NCI-H1417 (cell line): ENCODE measurements at places on chromosomes 2 and 18.

GRCh38 chr2:1692342-1692741, 52.0 kb downstream of the PXDN start:
- DNase-seq: no peak

GRCh38 chr2:185222311-185222710, 516.3 kb upstream of the FSIP2 start:
- no peak for DNase-seq

GRCh38 chr2:39741871-39742270, 37.2 kb downstream of the THUMPD2 start:
- DNase-seq: no peak

DNA sequence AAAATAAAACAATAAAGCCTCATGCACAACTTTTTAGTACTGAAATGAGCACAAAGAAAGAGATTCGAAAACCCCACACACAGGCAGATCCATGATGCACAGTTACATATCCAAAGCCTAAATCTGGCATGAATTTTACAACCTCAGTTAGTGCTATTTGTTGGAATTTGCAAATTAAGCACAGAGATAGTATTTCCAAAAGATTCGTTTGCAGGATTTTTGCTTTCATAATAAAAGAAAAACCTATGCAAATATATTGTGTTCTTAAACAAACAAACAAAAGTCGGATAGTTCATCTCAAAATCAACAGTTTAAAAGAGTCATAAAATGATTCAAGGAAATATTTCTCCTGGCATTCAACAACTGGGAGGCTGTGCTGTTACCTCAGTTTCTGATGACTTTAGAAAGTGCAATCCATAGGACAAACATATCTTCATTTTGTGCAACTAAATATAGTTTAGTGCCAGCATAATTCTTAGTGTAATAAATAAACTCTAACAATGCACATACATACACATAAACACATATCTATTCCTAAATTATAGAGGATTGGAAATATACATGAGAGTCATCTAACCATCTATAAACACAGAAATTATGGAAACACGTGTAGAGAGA, 10.8 kb downstream of the PAX3 start:
- no peak for DNase-seq

- DNase-seq: no peak
Measured at GRCh38 chr2:15554525-15555218, 6.5 kb downstream of the NBAS start.

DNA sequence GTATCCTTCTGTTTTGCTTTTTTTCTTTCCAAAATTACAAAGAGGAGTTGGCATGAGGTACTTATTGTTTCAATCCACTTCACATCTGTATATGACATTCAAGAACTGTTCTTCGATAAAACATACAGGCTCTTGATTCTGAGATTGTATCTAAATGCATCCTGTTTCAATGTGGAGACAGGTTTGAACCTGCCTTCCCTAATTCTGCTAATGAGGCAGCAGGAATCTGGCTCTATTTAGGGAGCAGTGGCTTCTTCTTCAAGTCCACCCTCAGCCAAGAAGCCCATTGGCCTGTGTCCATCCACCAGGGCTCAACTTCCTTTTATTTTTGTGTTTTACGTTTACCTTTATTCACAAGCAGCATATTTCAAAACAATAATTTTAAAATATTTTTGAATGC, 84.8 kb upstream of the PIK3C3 start:
- DNase-seq: no peak

GRCh38 chr2:73176881-73177644, 25.3 kb upstream of the NOTO start:
- peak; percentile 94 for DNase-seq

GRCh38 chr2:65357095-65357958, 75.1 kb downstream of the SPRED2 start:
- no peak for DNase-seq

GRCh38 chr2:239836021-239836765, 188.9 kb downstream of the NDUFA10 start:
- DNase-seq: no peak

- peak; percentile 38 for DNase-seq
Measured at GRCh38 chr2:70685771-70686171, 82.2 kb downstream of the ADD2 start.

DNA sequence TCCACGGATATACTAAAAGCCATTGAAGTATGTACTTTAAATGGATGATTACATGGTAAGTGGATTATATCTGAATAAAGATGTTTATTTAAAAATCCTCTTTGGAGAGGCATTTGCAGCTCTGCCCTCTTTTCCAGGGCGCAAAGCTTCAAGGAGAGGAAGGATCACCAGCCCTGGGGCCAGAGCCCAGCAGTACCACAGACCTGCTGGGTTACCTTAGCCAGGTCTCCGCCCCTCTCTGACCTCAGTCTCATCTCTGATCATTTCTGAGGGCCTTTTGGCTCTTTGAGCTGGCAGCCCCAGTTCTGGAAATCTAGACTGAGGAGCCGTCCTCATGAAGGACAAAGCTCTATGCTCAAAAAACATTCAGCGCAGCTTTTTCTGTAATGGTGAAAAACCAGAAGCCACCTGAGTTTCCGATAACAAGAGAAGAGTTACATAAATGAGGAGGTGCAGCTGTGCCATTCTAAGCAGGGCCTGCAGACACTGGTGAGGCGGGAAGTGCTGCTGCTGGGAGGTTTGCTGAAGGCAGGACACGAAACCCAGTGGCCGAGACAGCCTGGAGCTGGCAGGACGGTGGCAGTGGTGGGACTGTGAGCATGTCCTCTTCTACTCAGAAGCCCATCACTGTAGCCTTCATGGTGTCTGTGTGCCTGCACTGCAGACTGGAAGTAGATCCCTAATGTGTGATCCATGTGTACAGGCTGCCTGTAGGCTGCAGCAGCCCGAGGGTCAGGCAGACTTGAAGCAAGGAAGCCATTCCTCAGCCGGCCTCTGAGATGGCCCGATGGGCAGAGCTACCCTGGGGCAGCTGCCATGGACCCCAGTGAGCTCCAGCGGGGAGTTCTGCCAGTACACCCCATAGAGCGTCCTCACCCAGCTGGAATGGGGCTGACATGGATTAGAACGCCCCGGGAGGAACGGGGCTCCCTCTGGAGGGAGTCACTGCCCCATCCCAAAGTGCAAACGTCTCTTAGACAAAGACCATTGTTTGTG, 27.7 kb downstream of the ADRA2B start:
- no peak for DNase-seq

DNA sequence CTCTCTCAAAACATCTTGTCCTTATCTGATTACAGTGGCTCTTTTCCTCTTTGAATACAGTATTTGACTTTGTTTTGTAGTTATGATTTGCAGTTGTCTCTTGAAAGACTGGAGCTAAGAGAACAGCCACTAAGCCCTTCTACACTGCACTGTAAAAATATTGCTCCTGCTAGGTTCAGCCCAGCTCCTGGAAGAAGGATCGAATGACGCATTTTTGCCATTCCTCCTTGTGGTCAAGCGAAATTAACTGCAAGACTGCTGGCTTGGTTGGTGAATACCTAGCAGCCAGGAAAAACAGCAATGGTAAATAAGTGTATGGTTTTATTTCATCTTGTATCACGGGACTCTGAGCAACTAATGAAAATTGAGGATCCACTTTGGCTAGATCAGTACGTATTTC, 407.8 kb upstream of the CDH2 start:
- DNase-seq: no peak

DNA sequence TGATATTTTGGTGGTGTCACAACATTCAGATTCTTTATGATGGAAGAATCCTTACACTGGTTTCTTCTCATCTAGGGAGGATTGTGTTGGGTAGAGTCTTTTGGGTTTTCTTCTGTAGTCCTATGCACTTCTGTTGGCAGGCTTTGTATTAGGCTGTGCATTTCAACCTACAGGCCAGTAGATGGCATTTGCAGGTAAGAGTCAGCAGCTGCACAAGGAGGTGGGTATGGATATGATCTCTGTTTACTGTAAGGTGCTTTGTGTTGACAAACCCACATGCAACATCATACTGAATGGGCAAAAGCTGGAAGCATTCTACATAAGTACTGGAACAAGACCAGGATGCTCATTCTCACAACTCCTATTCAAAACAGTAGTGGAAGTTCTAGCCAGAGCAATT, 656.8 kb downstream of the METTL4 start:
- no peak for DNase-seq

DNA sequence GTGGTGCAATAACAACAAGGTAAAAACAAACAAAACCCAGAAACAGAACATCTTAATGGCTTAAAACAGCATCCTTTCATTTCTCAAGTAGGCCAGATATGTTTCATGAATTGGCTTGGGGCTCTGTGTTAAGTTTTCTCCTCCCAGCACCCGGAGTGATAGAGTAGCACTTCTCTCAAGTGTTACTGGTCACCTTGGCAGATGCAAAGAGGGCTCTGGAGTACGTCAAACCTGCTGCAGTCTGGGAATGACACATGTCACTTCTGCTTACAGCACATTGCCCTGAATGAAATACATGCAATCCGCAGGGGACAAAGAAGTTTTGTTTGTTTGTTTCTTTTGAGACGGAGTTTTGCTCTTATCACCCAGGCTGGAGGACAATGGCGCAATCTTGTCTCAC, 639.3 kb downstream of the CNTNAP5 start:
- no peak for DNase-seq

DNA sequence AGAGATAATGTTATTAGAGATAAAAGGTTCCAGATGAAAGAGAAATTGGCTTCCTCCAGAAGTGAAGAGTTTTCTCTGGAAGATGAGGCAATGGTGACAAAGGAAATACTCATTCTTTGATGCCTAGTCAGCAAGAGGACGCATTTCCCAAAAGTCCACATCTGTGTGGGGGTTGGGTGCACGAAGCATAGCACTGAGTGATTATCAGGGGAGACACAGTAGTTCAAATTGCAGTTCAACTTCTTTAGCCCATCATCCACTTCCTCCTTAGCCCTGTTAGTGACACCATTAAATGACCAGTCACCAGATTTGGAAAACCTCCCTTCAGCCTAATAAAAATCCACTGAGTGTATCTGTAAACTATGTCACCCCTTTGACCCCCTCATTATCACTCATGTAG, 80.9 kb upstream of the PHLPP1 start:
- no peak for DNase-seq

GRCh38 chr18:39752351-39752750, 2186.8 kb upstream of the CELF4 start:
- DNase-seq: no peak

GRCh38 chr2:9652267-9652666, 21.5 kb upstream of the YWHAQ start:
- DNase-seq: no peak

DNA sequence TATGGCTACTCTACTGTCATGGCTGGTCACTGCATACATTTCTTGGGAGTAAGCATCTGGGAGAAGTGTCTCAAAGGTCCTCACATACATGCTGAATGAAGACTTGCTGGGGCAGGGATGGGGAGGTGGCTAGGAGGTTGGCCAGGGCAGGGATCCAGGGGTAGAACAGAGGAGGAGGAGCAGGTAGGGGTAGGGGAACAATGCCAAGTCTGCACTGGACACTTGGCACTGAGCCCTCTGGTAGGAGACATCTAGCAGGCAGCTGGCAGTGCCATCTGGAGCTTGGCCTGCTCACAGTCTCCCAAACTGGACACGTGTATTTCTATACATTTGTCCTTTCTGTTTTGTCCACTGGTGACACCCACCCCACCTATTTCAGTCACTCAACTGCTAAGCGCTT, 62.7 kb upstream of the REV1 start:
- DNase-seq: no peak

DNA sequence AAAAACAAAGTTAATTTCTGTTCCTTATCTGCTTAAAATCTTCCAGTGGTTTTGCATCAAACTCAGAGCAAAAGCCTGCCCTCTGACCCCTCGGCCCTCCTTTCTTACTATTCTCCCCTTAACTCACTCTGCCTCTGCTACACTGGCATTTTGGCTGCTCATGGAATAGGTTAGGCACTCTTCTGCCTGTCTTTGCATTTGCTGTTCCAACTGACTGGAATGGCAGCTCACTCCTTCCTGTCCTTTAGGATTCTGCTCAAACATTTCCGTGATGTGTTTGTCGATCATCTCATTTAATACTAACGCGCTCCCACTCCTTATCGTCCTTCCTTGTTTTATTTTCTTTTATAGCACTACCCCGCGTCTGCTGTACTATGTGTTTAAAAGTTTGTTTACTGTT, 815 bp downstream of the CEBPZ start:
- no peak for DNase-seq

GRCh38 chr18:77785415-77785975, 535.8 kb downstream of the GALR1 start:
- no peak for DNase-seq

DNA sequence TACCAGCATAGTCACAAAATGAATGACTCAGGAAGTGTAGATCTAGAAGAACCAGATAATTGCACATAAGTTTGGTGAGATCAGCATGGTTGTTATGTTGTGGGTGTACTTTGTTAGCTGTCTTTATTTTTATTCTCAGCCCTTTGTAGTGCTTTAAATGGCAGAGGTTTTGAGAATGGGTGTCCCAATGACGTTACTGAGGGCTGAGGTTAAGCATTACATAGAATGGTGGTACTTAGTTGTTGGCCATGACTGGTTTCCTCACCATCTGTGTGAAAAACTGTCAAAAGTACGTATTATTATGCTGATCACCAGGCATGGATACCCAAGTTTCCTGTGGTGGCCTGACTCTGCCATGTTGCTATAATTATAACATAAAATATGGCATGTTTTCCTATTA, 165.8 kb downstream of the UBE2E3 start:
- DNase-seq: no peak

- DNase-seq: no peak
Measured at GRCh38 chr2:23327887-23328286, 57.1 kb upstream of the KLHL29 start.

DNA sequence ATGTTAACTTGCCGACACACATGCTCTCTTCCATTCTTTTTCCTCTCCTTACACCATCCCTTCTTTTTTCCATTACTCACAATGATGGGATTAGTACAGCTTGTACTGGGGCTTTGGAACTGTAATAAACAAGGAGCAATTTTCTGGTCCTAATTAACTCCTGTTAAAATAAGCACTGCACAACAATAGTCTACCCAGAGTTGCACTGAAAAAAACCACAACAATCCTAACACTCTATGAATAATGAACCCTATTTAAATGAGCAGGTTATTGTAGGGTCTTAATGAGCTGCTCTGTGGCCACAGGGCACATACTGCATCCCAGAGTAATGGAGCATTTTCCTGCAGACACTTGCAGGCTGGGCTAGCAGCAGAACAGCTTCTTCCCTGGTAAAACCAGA, 380.3 kb downstream of the NRXN1 start:
- no peak for DNase-seq

DNA sequence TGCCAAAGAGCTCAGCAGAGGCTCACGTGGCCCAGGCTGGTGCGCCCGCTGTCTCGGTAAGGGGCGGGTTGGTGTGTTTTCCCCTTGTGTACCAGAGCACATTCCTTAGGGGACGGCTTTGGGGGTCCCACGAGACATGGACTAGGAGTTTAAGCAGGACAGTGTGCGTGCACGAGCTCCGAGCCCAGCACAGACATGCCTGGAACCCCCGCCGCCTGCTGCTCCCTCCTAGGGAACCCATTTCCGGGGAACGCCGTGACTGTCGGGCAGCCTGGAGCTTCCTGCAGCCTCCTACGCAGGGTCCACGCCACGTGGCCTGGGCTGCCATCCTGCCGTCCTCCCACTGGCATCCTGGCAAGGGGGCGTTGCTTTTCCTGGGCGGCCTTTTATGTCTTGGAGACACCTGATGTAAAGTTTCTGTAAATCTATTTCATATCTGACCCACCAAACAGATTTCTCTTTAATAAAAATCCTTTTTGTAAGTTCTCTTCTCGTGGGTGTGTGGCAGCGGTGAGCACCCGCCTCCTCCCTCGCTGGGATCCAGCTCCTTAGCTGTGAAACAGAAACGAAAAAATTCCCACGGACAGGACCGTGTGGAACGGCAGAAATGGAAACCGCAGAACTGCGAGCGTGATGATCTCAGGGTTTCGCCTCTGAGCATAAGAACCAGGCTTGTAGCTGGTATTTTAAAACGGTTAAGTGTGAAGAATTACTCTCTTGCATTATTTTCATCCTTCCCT, 43.5 kb upstream of the KCNG2 start:
- DNase-seq: no peak
